NCI-H1436 (cell line): ENCODE measurements at places on chromosomes 4 and X.
A peak's percentile ranks its signal among the peaks of the same experiment; 100 is the strongest.

DNA sequence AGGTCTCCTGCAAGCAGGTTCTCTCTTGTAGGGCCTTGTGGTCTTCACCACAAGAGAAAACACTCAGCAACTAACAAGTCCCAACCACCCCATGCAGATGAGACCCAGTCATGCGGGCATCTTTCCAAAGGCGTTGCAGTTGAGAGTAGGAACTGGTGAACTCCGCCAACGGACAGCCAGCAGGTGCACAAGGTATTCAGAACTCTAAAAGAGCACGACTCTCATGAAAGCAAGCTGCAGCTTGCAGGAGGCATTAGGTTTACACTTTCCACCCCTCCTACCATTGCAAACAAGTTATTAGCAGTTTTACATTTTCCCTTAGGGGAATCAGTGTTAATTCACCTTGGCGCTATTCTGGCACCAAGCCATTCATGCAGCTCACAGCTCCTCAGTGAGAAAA is 173.4 kb upstream of the KIT start:
- peak; percentile 92 for DNase-seq

DNA sequence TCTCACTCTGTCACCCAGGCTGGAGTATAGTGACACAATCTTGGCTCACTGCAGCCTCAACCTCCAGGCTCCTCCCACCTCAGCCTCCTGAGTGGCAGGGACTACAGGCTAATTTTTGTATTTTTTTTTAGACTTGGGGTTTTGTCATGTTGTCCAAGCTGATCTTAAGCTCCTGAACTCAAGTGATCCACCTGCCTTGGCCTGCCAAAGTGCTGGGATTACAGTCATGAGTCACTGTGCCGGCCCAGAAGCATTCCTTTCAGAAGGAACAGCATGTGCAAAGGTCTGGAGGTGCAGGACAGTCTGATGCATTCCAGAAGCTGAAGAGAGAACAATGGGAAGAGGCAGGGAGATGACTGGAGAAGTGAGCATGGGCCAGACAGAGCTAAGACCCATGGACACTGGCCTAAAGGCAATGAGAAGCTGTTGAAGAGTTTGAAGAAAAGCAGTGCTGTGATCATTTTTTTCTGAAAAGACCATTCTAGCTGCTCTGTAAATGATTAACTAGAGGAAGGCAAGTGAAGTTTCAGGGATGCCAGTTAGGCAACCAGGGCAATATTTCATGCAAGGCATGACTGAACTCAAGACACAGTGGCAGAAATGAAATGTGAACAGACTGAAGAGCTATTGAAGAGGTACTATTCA is 43.2 kb downstream of the MANBA start:
- DNase-seq, result no peak

DNA sequence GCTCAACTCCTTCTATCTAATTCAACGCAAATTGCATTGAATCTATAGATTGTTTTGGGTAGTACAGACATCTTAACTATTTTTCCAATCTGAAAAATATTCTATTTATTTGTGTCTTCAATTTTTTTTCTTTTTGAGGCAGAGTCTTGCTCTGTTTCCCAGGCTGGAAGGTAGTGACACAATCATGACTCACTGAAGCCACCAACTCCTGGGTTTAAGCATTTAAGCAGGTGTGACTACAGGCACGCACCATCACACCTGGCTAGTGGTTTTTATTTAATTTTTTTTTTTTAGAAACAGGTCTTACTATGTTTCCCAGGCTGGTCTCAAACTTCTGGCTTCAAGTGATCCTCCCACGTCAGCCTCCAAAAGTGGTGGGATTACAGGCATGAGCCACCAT is 98.3 kb downstream of the GK start:
- DNase-seq, result no peak

DNA sequence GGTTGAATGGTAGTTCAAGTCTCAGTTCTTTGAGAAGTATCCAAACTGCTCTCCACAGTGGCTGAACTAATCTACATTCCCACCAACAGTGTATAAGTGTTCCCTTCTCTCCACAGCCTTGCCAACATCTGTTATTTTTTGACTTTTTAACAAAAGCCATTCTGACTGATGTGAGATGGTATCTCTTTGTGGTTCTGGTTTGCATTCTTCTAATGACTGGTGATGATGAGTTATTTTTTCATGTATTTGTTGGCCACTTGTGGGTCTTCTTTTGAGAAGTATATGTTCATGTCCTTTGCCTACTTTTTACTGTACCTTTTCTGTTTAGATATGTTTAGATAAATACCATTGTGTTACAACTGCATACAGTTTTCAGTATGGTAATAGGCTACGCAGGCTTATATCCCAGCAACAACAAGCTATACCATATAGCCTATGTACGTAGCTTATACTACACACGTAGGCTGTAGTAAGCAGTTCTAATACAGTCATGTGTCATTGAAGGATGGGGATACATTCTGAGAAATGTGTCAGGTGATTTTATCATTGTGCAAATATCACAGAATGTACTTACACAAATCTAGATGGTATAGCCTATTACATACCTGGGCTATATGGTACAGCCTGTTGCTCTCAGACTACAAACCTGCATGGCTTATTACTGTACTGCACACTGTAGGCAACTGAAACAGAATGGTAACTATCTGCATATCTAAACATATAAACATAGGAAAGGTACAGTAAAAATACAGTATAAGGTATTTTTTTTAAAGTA is 28.1 kb downstream of the KLHL8 start:
- no peak for DNase-seq

GRCh38 chr4:79906303-79906702 is 166.7 kb downstream of the ANTXR2 start:
- DNase-seq, result no peak

DNA sequence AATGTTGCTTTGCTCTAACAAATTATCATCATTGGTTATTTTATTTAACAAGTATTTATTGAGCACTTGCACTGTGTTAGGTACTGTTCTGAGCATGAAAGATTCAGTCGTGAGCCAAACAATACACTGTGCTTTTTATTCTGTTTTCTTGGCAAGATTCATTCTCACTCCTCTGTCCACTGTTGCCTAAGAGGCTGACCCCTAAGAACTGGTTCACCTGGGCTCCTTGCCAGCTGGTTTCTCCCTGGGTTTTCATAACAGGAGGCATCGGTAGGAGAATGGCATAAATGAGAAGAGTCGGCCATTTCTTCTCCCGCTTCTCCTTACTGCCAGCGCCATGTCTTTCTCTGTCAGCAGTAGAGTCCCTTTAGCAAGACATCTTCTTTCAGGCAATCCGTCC is 243.7 kb upstream of the DIAPH2 start:
- DNase-seq, result no peak

GRCh38 chr4:25551605-25552004 is 104.0 kb upstream of the SLC34A2 start:
- no peak for DNase-seq

- peak; percentile 47 for DNase-seq
These were observed 31.6 kb upstream of the IRAK1 start for GRCh38 chrX:154051201-154051810.

DNA sequence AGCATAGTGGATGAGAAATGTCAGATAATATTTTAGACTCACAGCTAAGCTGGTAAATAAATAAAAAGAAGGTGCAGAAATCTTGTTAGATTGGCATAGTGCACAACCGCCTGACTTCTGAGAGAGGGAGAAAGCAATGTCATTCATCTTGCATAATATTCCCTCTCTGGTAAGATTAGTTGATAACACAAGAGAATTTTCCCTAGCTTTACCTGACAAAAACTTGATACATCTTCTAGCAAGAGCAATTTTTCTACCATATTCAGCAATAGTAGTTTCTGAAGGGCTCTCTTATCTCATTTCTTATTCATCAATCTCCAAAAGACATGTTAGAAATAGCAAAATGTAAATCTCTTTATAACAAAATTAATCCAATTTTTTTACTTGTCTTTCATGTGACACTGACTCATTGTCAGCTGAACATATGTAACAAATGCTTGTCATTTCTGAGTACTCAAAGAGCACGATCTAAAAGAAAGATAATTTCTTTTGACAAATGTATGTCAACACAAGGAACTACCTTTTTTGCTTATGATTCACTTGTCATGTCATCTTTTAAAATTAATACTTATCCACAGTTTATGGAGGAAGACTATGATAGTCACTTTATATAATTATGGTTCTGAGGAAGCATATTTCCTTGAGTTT is 240.0 kb downstream of the ARAP2 start:
- DNase-seq, result no peak

DNA sequence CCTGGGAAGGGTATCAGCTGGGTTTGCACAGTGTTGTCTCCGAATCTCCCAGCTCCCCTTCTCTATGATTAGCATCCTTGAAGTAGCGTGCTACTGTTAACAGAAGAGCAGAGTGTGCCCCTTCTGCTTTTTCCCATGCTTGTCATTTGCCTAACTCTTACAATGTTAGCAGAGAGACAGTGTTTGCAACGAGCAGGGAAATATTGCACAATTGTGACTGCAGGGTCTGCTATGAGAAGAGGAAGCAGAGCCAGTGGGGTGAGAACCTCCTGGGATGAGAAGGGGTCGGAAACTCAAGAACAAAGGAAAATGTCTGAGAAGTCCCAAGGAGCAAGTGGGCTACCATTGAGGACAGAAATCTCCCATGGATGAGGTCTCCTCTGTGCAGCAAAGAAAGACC is 7.8 kb upstream of the CHRNA9 start:
- DNase-seq, result no peak

GRCh38 chr4:121684016-121684415 is 12.8 kb downstream of the ANXA5 start:
- DNase-seq, result no peak

- DNase-seq, result no peak
These were observed 266.1 kb upstream of the ANXA10 start for GRCh38 chr4:167826281-167826680.

GRCh38 chr4:90476019-90476418 is 348.8 kb downstream of the CCSER1 start:
- DNase-seq, result no peak

DNA sequence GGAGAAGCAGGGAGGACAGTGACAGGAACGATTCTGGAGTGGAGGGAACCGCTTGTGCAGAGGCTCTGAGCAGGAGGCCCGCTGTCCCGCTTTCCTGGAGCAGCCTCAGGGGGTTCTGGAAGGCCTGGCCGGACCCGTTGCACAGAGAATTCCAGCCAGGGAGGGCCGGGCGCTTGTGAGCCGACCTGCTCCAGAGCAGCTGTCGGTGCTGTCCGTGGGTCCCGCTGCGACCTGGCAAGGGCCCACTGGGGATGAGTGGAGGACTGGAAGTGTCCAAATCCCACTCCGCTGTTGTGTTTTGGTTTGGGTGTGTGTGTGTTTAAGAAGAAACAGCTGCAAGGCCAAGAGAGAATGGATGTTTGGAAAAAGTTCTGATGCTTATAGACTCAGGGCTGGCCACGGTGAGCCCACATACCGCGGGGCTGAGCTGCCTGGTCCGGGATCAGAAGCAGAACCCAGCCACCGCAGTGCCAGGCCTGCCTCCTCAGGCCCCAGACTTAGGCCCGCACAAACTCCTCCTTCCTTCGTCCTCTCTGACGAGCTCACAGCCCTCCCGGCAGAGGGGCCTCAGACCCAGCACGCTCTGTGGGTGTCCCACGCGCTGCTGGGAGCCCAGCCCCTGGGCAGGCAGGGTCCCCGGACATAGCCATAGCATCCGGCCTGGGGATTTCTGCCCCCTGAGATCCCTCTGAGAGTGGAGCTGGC is 73.9 kb downstream of the HTRA3 start:
- no peak for DNase-seq

DNA sequence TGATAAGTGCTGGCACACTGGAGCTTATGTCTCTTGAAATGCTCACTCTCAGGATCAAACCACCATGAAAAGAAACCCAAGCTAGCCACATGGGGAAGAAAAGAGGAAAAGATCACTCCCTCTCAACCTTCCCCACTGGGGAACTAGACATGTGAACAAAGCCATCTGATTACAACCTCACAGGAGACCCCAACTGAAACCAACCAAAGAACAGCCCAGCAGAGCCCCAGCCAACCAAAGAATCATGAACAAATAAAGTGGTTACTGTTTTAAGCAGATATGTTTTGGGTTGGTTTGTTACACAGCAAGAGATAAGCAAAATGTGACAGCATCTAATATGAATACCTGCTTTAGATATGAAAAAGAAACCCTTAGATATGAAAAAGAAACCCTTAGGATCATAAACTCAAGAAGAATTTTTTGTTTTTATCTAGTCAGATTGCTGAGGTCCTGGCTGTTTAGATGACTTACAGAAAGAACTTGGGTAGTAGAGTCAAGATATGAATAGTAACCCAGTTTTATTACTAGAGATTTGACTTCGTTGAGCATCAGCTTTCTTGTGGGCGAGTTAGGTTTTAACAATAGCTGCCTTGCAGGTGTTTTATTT is 23.7 kb upstream of the TLR7 start:
- no peak for DNase-seq

DNA sequence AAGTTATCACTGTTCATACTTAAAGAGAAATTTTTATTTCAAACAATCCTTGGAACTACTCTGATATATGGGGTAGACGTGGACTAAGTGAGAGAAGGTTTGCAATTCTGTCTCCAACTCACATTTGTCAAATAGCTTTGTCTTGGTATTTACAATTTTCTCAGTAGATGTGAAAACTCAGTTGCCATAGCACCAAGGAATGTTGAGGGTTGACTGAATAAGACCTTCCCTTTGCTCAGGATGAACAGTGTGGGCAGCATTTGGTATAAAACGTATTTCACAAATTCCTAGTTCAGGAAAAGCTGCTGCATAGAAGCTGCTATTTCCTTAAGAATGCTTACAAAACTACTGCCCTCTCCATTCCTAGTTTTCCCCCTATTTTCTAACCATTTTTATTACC is 399.5 kb downstream of the NKX6-1 start:
- DNase-seq, result no peak

GRCh38 chr4:1601533-1601835 is 82.6 kb downstream of the FAM53A start:
- DNase-seq, result no peak

DNA sequence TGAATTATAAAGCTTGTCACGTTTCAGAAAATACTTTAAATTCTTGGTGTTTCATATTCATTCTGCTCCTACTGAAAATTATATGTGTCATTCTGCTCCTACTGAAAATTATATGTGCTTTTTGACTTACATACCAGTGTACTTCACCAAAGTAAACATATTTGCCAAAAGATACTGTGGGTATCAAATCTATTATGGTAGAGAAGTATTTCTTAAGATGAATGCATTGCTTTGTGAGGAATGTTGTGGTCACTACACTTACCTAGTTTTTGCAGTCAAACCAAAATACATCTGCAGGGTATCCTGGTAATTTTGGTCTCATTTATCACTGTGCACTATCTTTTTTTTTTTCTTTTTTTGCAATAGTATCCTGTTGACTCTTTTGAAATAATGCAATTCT is 287.7 kb upstream of the MAD2L1 start:
- DNase-seq, result no peak

- no peak for DNase-seq
These were observed 16.2 kb downstream of the GATB start for GRCh38 chr4:151744614-151745013.
